ENCODE measurements at places on chromosomes 1 and 21.

GRCh38 chr1:156551066-156551643 lies 21.2 kb downstream of the IQGAP3 start:
- DNase-seq = no peak

GRCh38 chr1:68168545-68169171 lies 63.7 kb downstream of the WLS start:
- DNase-seq = no peak

- no peak for DNase-seq
Measured at GRCh38 chr1:41809692-41810091, 109.0 kb downstream of the HIVEP3 start.

DNA sequence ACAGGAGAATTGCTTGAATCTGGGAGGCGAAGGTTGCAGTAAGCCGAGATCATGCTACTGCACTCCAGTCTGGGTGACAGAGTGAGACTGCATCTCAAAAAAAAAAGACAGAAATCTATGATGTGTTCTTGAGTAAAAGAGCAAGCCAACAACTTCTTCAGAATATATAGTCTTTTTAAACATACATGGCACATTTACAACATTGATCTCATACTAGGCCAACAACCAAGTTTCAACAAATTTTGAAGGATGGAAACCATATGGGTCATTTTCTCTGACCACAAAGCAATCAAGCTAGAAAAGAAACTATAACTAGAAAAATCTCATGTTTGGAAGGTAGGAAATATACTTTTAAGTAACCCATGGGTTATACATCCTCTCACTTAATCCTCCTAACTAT lies 38.3 kb downstream of the PAFAH2 start:
- DNase-seq = no peak

GRCh38 chr1:112285316-112285715 lies 110.7 kb upstream of the CTTNBP2NL start:
- no peak for DNase-seq

- DNase-seq = no peak
Measured at GRCh38 chr1:210228158-210228557, 4.4 kb upstream of the SERTAD4 start.

- DNase-seq = no peak
Measured at GRCh38 chr1:116577759-116578314, 7.0 kb upstream of the CD58 start.

- no peak for DNase-seq
Measured at GRCh38 chr1:43832998-43833397, 100.6 kb upstream of the ARTN start.

GRCh38 chr21:44874240-44874496 lies 678 bp upstream of the PTTG1IP start:
- DNase-seq = no peak

- DNase-seq = no peak
Measured at GRCh38 chr1:208006258-208006920, 95.5 kb upstream of the CD34 start.

- no peak for DNase-seq
Measured at GRCh38 chr1:184629266-184629665, 125.4 kb downstream of the EDEM3 start.

GRCh38 chr1:44720281-44720680 lies 10.7 kb downstream of the RNU5D-1 start:
- DNase-seq = no peak

- DNase-seq = no peak
Measured at GRCh38 chr1:153251562-153251961, 7.9 kb upstream of the LORICRIN start.

GRCh38 chr1:219664310-219665029 lies 51.6 kb upstream of the ZC3H11B start:
- DNase-seq = no peak

DNA sequence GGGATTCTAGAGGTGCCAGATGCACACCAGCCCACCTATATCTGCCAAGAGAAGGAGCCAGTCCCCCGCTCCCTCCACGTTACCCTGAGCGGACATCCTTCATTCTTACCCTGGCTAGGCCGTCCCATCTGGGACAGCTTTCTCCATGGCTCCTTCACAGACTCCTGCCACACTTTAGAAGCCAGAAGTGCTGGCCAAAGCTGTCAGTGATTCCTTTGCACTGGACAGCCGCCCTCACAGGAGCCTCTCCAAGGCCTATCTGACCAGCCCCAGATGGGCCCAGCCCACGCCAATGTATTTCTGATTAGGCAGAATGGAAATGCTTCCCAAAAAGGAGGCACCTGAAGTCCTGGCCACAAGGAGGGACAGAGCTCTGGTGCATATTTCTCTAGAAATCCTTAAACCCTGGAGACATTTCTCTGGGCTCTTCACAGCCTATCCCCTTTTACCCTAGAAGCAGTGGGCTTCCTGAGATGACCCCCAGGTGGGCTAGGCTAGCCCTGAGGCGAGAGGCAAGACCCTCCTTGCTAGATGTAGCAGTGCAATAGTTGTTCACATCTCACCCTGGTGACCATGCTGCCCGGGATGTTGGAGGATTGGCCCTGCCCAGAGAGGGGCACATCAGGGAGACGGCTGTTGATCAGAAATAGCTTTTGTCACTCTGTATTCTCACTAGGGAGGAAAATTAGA lies 44.1 kb downstream of the RASSF5 start:
- DNase-seq = no peak

DNA sequence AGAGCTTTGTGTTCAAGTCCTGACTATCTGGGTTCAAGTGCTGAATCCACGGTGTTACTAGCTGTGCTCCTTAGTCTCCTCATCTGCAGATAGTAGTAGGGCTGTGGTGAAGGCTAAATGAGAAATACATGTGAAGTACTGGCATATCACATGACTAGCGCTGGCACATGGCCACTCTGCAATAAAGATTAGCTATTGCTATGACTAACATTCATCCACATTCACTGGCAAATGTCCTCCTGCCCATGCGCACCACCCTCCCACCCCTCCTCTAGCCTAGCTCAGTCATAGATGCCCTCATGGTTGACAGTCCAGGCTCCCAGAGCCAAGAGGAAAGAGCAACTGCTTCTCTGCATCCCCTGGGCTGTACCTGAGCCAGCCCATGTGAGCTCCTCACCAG lies 8.5 kb upstream of the COL8A2 start:
- DNase-seq = no peak

GRCh38 chr1:10378081-10378841 lies 20.6 kb upstream of the PGD start:
- no peak for DNase-seq

- DNase-seq = no peak
Measured at GRCh38 chr1:151840421-151840820, 801 bp upstream of the C2CD4D start.

- DNase-seq = no peak
Measured at GRCh38 chr1:76425201-76426145, 350.9 kb downstream of the ST6GALNAC3 start.

GRCh38 chr1:236472850-236473788 lies 50.7 kb upstream of the LGALS8 start:
- DNase-seq = no peak

- no peak for DNase-seq
Measured at GRCh38 chr1:233364695-233365539, 37.4 kb downstream of the MAP3K21 start.

DNA sequence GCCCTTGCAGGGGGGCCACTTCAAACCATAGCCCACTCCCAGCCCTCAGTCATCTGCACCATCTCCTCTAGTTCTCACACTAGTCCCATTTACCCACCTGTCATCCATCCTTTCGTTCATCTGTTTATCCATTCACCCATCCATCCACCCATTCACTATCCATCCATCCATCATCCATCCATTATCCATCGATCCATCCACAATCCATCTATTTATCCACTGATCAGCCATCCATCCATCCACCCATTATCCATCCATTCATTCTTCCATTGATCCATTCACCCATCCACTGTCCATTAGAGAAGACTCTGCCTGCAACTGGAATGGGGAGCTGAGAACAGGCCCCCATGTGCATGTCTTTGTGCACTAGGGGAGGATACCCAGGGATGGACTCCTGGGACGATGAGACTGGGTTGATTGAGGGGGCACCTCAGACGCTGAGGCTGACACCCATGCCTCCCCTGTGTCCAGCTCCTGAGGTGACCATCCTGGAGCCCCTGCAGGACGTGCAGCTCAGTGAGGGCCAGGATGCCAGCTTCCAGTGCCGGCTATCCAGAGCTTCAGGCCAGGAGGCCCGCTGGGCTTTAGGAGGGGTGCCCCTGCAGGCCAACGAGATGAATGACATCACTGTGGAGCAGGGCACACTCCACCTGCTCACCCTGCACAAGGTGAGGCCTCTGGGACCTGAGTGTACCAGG lies 97.9 kb downstream of the TRIM11 start:
- no peak for DNase-seq

DNA sequence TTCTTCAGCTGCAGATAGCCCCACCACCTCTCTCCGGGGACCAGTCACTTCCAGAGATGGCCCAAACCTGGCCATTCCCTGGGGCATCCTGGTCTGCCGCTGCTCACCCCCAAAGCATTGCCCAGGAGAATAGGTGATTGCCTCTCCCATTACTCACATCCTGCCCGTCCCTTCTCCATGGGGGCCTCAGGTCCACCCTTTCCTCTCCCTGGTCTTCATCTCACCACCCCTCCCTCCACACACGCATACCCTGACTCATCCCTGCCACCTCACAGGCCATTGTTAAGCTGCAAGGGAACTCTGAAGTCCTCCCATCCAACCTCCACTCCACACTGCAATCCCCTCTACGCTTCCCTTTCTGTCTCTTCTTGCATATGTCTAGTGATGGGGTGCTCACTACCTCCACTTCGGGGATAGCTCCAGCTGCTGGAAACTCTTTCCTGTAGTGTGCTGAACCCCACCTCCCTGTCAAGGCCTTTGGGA lies at the start of gene PLEKHG5:
Gene PLEKHG5 (minus strand): TSS at position 188 of the 483 bp plus-strand sequence. CDS start 14,096 bp downstream, outside the sequence.
- DNase-seq = no peak

GRCh38 chr1:67804710-67805109 lies 28.6 kb downstream of the GNG12 start:
- DNase-seq = no peak

- DNase-seq = no peak
Measured at GRCh38 chr1:205375835-205376545, 19.3 kb upstream of the KLHDC8A start.

DNA sequence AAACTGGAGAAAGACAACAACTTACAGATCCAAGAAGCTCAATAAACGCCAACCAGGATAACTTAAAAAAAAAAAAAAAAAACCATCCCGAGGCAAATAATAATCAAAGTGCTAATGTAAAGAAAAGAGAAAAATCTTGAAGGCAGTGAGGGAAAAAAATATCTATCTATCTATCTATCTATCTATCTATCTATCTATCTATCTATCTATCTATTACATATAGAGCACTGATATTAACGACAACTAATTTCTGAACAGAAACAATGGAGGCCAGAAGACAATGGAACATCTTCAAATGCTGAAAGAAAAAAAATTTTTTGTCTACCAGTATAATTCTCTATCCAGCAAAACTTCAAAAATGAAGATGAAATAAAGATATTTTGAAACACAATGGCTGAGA lies 18.0 kb downstream of the PACC1 start:
- DNase-seq = no peak

GRCh38 chr1:54285815-54286345 lies 85.9 kb downstream of the MRPL37 start:
- DNase-seq = no peak

GRCh38 chr1:201949491-201949890 lies 3.1 kb upstream of the LMOD1 start:
- no peak for DNase-seq

- no peak for DNase-seq
Measured at GRCh38 chr1:91725618-91725988, 160.3 kb downstream of the TGFBR3 start.

DNA sequence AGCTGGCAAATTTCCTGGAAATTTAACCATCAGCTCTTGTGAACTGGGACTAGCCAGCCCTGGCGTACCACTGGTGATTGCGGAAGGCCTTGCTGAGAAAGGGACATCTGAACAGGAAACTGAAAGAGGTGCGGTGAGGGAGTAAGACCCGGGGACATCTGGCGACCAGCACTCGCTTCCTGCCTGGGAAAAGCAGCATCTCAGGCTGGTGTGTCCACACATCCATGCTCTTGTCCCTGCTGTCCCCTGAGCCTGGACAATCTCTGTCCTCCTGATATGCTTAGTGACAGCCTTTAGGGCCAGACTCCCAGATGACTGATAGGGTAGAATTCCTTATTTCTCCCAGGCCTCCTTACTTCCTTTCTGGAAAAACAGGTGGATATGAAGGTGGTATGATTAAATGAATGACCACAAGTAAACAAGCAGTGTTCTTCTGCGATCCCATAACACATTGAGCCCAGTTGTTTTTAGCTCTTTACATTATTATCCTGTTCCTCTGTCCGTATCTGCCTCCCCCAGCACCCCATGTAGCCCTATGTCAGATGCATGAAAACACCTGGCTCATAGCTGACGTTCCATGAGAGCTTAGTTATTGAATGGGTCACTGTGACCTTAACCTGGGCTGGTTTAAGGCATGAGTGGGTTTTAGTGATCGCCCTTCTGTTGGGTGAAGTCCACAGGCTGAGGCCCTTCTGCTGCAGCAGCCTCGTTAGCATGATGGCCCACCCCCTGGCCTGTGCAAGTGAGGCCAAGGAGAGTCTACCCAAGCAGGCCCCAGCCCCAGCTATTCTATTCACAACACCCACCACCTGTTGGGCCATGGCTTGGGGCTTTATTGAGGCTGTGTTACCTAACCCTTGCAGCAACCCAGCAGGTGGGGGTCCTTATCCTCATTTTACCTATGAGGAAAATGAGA lies 76.1 kb upstream of the GADD45A start:
- no peak for DNase-seq

GRCh38 chr1:238404921-238405320 lies 514.2 kb upstream of the ZP4 start:
- DNase-seq = no peak

DNA sequence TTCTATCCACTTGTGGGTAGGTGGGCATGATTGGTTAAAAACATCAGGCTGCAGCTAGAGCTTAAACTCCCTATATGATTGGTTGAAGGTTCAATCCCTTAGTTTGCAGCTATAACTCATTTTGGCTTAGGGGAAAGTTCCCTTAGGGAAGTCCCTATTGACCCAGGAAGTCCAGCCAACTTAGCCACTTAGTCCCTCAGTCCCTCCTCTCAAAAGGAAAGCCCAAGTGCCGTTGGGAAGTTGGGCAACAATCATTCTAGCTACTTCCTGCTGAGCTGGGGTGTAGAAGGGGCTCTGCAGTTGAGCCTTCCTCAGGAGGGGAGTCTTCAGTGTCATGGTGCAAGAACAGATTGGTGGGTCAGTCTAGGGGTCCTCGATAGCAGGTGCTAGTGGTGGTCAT lies 12.2 kb downstream of the MSTO1 start:
- DNase-seq = no peak

GRCh38 chr1:4656533-4657140 lies 2.2 kb downstream of the AJAP1 start:
- DNase-seq = no peak

All from T-helper 9 cell (primary cell).